ENCODE measurements at places on chromosomes 3 and 15. TPM values are rescaled to one million over a fixed set of nuclear protein-coding genes. Genes with fewer than 3 reads are reported as not detected.

Gene RAB43
- 15.9 TPM for total RNA-seq

DNA sequence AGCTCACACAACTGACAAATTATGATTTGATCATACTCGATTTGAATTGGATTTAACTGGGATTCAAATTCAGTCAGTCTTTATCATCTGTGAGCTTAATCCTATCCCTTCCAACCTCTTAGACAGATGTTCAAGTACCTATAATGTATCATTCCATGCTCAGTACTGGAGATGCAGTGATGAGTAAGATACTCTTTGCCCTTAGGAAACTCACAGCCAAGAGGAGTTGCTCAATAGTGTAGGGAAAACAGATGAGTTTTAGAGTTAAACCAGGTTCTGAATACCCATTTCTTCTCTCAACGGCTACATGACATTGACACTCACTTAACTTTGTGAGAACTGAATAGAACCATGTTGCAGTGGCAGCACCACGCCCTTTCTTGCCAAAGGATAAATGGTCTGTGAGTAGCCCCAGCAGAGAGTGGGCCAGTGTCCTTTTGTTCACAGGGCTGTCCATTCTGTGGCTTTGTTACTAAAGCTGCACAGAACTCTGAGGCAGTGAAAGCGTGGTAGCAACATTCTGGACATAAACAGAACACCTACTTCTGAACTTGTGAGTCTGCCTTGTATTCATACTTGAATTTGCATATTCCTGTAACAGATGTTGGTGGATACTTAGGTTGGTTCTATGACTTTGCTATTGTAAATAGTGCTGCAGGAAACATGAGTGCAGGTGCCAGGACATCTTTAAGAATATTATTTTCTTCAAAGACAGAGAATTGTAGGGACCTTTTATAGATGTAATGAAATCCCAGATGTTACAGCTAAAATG is 91.6 kb downstream of the RASA2 start:
- DNase-seq, result no peak

DNA sequence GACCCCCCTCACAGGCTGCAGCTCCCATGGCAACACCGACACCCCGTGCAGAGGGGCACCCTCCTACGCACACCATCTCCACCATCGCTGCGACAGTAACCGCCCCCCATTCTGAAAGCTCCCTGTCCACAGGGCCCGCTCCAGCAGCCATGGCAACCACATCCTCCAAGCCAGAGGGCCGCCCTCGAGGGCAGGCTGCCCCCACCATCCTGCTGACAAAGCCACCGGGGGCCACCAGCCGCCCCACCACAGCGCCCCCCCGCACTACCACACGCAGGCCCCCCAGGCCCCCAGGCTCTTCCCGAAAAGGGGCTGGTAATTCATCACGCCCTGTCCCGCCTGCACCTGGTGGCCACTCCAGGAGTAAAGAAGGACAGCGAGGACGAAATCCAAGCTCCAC is 19.9 kb upstream of the BFSP2 start:
- DNase-seq, result no peak

GRCh38 chr15:59306520-59307164 is 66.0 kb downstream of the MYO1E start:
- DNase-seq, result no peak

DNA sequence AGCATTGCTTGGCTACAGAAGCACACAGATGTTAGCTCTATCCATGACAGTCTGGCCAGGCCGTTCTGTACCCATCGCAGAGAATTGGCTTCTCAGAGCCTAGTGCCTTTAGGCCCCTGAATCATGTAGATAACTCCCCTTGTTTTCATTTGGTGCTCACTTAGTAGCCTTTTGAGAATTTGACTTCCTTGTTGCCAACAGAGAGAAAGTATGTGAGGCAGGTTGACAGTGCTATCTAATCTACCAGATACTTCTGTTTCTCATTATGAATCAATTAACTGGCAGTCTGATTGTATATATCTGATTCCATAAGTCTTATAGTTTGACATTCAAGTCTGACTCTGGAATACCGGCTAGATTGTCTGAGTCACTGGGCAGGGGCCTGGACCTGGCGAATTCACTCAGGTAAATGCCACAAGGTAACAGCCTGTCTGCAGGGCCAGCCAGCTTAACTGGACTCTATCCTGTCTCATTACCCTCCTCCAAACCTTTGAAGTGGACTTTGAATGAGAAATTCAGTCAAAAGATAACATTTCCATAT is 160.2 kb downstream of the GHSR start:
- no peak for DNase-seq

DNA sequence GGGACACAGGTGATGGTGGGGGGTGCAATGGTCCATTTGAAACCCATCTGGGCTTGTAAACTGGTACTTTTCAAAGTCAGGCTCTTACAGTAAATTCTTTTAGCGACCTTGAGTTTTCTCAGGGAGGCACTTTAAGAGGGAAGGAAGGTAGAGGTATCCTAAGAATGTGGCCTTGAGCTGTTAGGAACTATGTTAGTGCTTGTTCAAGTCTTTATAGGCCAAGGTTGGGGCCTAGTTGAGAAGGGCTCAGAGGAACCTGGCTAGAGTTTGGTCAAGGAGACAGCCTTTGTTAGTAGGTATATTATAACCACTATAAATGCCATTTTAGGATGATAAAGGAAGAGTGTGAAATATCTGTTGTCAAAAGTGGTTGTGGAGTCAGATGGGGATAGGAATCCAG is 9.2 kb upstream of the CCK start:
- no peak for DNase-seq

Gene MB21D2
- 0.15 TPM for total RNA-seq

All from B cell (primary cell).